ENCODE measurements at places on chromosomes 2 and 18. TPM values are rescaled to one million over a fixed set of nuclear protein-coding genes. Genes with fewer than 3 reads are reported as not detected.

The FKBP7 gene
- total RNA-seq, result 10.1 TPM

The STARD6 gene
- total RNA-seq, result 4.4 TPM

The PLGLB2 gene
- 1.7 TPM for total RNA-seq

GRCh38 chr2:203500951-203501350 lies 34.1 kb downstream of the RAPH1 start:
- no peak for DNase-seq

DNA sequence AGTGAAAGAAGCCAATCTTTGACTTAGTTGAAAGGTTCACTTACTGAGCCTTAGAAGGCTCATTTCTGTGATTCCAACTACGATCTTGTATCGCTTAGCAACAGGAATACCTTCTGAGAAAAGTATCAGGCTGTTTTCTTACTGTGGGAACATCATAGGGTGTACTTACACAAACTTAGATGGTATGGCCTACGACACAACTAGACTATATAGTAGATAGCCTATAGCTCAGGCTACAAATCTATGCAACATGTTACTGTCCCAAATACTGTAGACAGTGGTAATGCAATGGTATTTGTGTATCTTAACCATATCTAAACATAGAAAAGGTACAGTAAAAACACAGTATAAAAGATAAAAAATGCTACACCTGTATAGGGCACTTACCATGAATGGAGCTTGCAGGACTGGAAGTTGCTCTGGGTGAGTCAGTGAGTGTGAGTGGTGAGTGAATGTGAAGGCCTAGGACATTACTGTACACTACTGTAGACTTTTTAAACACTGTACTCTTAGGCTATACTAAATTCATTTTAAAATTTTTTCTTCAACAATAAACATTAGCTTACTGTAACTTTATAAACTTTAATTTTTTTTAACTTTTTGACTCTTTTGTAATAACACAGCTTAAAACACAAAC lies 148.8 kb upstream of the STON1 start:
- no peak for DNase-seq

GRCh38 chr18:41038071-41038470 lies 917.0 kb upstream of the PIK3C3 start:
- no peak for DNase-seq

DNA sequence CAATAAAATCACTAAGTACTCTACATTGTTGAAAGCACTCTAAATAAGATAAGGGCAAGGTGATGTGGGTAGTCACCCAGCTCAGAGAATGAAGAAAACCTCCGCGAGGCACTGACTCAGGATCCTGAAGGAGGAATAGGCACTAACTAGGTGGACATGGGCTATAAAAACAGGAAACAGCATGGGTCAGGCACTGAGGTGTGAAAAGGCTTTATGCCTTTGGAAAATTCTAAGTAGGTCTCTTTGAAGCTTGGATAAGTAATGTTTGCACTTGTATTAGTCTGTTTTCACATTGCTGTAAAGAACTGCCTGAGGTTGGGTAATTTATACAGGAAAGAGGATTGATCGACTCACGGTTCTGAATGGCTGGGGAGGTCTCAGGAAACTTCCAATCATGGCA lies 161.6 kb downstream of the EPHA4 start:
- DNase-seq, result no peak
